ENCODE measurements at places on chromosomes 4 and X.
A peak's percentile ranks its signal among the peaks of the same experiment; 100 is the strongest.

- DNase-seq: no peak
These were observed 81.1 kb downstream of the DLG3 start for GRCh38 chrX:70525733-70526132.

DNA sequence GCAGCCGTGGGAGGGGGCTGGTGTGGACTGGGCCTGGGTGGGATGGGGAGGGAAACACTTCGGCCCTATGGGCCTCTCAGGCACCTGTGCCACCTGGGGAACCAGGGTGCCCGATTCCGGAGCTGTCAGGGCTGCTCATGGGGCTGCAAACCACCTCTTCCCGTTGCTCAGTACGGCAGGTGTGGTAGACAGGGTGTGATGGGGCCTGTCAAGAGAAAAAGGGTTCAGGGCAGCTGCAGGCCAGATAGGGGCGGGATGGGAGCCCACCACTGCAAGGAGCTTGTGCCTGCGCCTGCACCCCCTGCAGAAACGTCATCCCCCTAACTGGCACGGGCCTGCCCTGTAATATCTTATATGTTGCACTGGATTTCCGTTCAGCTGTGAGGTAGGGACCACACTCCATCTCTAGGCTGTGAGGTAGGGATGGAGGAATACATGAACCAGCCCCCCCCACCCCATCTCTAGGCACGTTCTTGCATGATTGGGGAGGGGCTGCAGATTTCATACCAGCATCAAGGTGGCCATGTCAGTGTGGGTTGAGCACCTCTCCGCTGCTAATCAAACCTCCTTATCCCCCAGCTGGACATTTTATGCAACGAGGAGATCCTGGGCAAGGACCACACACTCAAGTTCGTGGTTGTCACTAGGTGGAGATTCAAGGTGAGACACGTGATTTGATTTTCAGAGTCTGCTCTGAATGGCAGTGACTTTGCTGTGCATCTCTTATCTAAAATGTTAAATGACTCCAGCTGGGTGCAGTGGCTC lies 59.0 kb downstream of the PCGF3 start:
- DNase-seq: no peak

DNA sequence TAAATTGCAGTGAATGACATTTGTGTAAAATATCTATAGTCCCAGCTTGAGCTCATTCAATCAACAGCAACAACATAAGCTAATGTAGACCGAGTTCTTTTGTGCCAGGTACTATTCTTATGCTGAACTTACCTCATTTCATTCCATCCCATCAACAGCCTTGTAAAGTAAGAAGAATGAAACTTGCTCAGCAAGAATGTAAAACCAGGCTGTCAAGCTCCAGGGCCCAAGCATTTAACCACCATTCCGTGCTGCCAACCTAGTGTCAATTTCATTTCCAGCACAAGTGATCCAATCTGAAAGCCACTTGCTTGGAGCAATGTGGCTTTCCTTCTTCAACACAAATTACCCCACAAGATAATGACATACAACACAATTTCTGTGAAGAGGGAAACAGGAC lies 36.6 kb downstream of the RASSF6 start:
- DNase-seq: no peak

GRCh38 chrX:107684956-107685385 lies 56.7 kb downstream of the PRPS1 start:
- DNase-seq: no peak

GRCh38 chrX:39773923-39774773 lies 323.6 kb downstream of the BCOR start:
- DNase-seq: no peak

GRCh38 chrX:69959712-69960111 lies 90.0 kb downstream of the AWAT2 start:
- DNase-seq: no peak

GRCh38 chrX:7294483-7294882 lies 146.5 kb upstream of the PUDP start:
- DNase-seq: no peak

GRCh38 chrX:17812763-17813162 lies 48.3 kb downstream of the RAI2 start:
- DNase-seq: no peak

- DNase-seq: peak; percentile 73
These were observed at the start of gene PAK3 for GRCh38 chrX:111095974-111096895. Gene PAK3 (plus strand): TSS chrX:111096191. CDS start chrX:111123104, 26,913 bp downstream.

DNA sequence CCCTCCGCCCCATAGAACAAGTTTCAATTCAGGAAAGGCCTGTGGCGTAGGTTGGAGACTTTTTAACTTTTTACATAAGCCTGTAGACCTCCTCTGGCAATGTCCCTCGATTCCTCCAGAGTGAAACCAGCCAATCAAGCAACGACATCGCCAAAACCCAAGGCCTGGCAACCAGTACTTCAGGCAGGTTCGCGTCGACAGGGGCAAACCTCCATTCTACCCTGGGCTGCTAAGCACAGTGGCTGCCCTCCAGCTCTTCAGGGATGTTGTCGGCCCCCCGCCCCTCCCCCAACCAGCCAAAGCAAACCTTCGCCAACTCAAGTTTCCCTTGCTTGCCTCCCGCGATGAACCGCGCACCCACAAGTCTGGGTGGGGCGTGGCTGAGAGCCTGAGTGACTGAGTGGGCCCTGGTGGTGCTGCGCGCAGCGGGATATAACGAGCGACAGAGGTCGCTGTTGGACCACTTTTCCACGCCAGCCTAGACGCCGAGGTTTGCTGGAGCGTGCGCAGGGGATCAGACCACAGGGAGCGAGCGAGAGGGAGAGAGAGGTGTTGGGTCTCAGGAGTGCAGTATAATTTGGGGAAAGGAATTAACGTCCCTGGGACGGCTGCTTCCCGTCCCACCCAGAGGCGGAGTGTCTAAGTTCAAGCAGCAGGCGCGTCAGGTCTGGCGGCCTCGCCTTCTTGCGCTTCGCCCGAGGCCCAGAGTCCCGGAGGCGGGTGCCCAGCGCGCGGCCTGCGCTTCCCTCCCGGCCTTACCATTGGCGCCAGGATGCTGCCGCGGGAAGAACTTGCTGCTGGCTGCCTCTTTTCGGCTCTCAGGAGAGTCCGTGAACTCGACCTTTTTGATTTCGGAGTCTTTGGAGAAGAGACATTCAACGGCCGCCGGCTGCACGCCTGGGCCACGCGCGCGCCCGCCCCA lies 9.0 kb upstream of the PITX2 start:
- DNase-seq: peak; percentile 47

DNA sequence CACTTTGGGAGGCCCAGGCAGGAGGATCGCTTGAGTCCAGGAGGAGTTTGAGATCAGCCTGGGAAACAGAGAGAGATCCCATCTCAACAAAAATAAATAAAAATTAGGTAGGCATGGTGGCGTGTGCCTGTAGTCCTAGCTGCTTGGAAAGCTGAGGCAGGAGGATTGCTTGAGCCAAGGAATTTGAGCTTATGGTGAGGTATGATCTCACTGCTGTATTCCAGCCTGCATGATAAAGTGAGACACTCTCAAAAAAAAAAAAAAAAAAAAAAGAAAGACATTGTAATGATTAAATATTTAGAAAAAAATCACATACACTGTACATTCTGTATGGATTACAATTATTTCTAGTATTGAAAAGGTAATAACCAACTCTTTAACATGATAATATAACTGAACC lies 87.1 kb downstream of the SLIT2 start:
- no peak for DNase-seq

GRCh38 chrX:155949098-155949497 lies 48.4 kb upstream of the IL9R start:
- no peak for DNase-seq

DNA sequence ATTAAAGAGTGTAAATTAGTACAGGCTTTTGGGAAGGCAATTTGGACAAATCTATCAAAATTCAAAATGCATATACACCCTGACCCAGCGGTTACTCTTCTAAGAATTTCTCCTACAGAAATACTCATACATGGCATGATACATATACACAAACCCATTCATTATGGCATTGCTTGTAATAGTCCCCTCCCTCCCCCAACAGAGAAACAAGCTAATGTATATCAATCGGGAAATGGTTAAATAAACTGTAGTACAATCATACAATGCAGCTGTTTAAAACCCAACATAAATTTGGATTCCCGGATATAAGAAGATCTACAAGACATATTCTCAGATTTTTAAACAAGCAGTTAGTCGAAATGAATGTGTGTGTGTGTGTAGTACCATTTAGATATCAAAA lies 808 bp downstream of the HUWE1 start:
- peak; percentile 34 for DNase-seq

GRCh38 chr4:15495621-15496020 lies 25.9 kb downstream of the CC2D2A start:
- peak; percentile 36 for DNase-seq

DNA sequence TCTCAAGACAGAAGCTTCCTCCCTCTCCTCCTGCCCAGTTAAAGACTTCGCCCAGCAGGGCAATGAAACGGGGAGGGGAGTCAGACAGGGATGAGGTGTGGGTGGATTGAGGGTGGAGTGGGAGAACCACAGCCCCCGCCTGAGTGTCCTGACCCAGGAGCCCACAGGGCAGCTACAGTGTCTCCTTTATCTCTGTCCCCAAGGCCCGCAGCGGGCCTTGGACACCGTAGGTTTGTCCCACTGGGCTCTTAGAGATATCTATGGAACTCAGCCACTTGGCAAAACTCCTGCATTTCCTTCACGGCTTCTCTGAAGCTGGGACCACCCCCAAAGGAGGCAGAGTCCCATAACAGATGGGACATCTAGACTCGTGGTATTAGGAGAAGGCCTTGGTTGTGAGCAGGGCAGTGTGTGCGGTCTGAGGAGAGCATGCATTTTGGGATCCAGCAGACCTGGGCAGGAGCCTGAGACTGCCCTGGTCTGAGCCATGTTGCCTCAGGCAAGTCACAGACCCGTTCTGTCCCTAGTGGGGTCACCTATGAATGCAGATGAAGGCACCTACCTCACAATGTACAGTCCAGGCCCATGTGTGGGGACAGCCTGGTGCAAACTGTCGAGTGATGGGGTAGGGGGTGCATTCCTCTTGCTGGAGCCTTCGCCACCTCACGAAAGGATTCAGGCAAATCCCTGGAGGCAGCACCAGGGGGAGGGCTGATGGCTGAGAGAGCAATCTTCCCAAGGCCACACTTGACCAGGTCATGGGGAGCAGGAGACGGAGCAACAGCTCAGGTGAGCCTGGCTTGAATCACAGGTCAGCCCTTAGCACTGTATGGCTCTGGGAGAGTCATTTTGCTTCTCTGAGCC lies 225.7 kb upstream of the PSAPL1 start:
- DNase-seq: no peak

DNA sequence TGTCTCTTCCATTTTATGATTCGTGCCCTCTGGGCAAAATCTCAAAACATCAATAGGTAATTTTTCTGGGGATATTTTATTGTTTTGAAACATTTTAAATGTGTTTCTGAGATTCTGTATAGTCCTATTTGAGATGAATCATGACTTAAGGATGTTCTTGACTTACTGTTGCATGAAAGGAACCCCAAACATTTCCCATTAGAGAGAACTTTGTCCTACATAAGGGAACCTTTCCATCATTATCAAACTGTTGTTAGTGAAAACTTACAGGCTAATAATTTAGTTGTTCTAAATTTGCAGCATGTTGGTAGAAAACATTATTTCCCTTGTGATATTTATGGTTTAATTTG lies 523.3 kb downstream of the PPARGC1A start:
- DNase-seq: no peak

DNA sequence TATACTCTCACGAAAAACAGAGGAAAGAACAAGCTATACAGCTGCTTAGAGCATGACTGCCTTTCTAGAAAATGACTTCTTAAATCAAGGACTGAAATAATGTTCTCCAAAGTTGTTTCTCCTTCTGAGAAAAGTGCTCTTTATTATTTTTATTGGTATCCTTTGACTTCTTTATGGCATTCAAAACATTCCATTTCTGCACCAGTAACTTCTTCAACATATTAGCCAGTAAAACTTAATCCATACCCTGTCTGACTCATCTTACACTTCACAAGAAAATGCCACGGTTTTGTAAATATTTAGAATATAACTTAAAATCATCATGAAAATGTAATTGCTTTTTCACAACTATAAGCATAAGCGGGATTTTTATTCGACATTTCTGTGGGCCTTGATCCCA lies 180.4 kb downstream of the NR3C2 start:
- no peak for DNase-seq

DNA sequence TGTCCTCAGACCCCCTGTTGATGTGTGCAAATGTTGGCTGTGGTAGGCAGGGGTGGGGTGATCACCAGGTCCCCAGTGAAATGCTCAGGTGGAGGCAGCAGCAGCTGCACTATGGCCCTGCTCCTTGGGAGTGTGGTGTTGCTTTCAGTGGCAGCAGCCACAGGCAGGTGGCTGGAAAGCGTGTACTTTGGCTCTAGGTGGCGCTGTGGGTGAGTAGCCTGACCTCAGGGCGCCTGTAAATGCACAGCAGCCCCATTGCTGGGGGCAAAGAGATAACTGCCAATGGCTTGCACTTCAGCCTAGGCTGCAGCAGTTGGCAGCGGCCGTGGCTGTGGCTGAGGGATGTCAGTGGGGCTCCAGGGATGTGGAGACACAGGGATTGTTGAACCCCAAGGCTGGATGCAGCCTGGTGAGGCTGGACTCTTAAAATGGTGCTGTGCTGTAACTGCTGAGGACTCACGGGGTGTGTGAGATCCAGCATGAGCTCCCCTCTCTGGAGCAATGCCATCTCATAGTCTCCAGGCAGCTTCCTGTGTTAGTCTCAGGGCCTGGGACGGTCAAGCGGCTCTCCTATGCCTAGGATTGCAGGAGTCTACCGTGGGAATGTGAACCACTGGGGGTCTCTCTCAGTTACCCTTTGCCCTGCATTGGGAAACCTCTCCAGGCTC lies 421.7 kb upstream of the HTR2C start:
- no peak for DNase-seq

- no peak for DNase-seq
These were observed 30.4 kb upstream of the QRFPR start for GRCh38 chr4:121411151-121411744.

GRCh38 chr4:185909972-185910371 lies 98.0 kb upstream of the SORBS2 start:
- no peak for DNase-seq

- DNase-seq: no peak
These were observed 76.2 kb downstream of the DOCK11 start for GRCh38 chrX:118571836-118572235.

DNA sequence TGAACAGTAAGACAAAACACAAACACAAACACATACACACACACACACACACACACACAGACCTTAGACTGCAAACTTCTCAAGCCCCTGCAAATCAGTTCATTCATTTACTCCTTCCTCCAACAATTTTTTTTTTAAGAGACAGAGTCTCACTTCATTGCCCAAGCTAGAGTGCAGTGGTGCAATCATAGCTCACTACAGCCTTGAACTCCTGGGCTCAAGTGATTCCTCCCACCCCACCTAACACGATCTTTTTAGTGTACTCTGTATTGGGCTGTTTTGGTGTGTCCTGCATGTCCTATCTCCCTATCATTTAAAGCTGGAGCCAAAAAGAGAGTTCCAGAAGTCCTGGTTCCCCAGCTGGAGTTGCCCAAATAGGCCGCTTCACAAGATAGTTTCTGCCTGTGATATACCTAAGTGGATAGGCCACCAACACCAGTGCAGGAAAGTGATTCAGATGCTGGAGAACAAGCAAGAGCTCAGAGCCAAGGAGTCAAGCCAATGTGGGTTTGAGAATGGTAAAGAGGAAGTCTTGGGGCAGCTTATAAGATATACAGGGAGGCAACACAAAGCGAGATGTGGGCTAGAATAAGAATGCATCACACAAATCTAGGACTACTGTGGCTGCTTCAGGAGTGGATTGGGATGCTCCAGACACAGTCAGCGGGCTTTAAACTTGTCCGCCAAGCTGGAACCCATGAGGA lies 85.4 kb upstream of the RAPGEF2 start:
- no peak for DNase-seq

- no peak for DNase-seq
These were observed 200.0 kb upstream of the GK2 start for GRCh38 chr4:79607979-79608378.
